ENCODE measurements at places on chromosomes 7 and 10.

- DNase-seq: no peak
Observed at GRCh38 chr7:157676456-157677255, 339.9 kb downstream of the DNAJB6 start.

DNA sequence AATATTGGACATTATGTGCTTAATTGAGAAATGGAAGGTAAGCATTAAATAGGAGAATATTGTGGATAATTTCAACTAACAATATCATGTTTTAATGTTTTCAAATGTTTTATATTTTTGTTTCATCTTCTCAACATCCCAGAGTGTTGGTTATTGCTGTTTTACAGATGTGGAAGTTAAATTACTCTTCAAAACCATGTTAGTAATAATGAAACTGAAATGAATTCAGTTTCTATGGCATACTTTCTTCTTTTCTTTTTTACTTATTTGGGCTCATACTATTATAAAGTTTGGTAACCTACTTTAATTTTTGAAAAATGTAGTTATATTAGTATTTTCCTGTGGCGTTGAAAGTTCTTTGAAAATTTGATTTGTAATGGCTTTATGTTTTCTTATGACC lies 4.2 kb downstream of the GLRX3 start:
- DNase-seq: peak; percentile 23

DNA sequence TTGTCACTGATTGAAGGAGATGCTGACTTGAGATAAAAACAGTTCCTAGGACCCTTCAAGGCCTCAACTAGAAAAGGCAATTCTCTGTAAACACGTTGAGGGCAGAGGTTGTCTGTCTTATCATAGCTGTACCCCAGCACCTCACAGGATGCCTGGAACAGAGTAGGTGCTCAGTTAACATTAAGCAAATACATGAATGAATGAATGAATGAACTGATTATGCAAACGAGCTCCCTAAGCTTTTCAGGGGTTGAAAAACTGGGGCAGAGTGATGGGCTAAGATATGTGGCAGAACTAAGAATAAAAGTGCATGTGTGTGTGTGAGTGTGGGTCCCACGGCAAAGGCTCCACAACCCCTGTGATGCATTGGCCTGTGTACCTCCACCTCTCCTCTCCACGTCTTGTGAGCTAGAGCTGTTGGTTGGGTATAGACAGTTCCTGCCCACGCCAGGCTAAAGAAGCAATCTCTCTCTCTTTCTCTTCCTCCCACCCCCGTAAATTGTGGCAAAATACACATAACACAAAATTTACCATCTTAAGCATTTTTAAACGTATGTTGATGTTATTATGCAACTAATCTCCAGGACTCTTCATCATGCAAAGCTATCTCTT lies 20.9 kb upstream of the SMC3 start:
- DNase-seq: peak; percentile 71

GRCh38 chr7:34755008-34755407 lies 97.0 kb downstream of the NPSR1 start:
- DNase-seq: no peak

DNA sequence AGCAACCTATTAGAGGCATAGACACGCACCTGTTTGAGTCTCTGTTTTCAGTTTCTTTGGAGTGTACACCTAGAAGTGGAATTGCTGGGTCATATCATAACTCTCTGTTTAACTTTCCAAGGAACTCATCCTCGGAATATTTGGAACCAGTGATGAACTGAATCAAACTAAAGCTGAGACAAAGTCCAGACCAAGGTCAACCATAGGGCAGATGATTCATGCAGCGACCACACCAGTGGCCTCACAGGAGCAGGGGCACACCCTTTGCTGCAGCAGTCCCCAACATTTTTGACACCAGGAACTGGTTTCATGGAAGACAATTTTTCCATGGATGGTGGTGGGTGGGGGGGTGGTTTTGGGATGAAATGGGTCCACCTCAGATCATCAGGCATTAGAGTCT lies 4.9 kb upstream of the OPTN start:
- no peak for DNase-seq

DNA sequence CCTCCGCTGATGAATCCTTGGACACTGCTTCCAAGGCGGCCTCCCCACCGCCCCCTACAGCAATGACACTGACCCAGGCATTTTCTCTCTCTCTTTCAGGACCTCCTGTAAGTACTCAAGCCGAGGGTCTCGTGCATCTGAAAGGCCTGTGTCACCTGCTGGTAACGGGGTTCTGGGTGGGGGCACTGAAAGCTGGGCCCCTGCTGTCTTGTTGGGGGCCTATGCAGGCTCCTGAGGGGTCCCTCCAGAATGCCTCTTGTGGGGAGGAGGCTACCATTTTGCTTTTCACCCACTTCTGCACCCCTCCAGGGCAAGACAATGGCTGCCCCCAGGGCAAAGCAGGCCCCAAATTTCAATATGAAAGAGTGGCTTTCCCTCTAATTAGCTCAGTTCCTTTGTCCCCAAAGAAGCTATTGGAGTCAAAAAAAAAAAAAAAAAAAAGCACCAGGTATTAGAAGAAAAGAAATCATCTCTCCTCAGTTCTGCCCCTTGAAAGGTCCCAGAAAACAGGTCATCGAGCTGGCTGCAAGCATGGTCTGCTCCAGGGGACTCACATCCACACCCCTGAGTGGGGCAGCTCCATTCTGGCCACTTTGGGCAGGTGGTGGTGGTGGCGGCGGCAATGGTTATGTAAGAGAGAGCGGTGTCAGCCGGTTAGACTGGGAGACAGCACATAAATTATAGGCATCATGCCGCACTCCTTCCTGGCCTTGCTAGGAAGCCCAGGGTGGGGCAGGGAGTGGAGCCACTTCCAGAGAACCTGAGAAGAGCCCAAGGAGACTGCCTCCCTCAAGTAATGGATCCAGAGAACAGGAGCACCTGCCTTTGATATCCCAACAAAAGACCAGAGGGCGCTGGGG lies 66.2 kb downstream of the COL13A1 start:
- no peak for DNase-seq

DNA sequence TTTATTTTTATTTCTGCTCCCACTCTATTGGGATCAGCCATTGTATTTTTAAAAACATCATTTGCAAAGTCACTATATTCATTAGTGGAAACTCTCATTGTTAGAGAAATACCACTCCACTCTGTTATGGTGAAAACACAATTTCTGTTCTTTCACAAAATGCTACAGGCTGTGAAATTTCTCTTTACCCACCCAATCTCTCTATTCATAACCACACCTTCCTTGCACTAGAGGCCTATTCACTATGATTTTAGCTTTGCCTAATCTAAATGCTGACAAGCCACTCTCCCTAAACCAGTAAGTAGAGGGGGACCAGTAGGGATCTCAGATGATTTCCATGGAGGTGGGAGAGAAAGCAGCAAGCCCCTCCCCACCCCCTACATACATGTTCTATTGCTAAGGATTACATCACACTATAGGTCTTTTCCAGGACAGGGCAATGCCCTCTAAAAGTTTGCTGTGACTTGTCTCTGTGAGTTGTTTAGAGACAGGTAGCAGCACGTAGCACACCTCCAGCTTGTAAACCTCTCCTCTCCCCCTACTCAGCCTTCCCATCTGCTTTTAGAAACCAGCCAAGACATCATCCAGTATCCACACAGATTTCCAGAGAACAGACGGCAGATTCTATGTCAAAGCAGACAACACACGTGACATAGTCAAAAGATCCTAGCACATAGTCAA lies 58.3 kb upstream of the PPP1R3C start:
- DNase-seq: no peak

DNA sequence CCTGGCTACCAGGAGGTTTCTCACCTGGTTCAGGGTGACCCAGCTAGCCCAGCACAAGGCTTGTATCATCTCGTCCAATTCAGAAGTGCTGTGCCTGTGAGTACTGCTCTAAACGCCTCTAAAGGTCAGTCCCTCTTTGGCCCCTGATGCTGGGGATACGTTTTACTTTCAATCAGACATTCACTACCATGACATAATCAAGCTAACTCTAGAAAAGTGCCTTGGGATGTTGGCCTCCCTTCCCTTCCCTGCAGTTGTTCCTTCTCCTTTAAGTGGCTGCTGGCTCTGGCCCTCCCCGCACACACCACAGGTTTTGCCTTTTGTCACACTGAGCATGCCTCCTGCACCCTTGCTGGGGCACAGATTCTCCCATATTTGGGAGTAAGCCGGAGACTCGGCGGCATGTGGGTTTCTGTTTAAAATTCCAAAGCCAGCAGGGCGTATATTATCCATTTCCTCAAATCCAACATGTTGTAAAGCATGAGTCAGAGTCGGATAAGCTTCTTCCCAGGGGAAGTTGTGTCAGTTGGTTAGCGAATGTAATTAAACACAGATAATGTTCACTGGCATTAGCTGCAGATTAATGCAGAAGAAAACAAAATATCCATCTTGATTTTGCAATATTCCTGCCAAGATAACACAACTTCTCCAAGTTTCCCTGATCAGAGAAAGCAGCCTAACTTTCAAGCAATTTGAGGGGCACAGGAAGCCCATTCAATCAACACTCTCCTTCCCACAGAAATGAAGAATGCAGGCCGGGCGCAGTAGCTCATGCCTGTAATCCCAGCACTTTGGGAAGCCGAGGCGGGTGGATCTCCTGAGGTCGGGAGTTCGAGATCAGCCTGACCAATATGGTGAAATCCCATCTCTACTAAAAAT lies 31.8 kb upstream of the VCL start:
- peak; percentile 66 for DNase-seq

- no peak for DNase-seq
Observed at GRCh38 chr7:69882269-69882668, 284.0 kb downstream of the AUTS2 start.

- DNase-seq: no peak
Observed at GRCh38 chr7:49523870-49524269, 249.6 kb upstream of the VWC2 start.

DNA sequence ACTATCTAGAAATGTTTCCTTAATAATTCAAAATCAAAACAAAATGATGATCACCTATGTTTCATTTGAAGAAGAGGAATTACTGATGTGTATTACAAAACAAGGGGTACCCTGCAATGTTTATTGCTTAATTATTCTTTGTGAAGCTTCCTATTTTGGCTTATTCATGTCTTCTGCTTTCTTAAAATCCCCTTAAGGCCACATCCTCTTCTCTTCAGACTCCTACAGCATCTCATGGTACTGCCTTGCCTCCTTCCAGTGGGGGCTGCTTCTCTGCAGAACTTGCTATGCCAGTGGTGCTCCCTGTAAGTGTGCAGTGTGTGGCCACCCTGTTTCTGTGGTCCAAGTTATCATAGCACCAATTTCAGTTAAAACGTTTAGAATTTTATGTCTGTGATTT lies 35.0 kb downstream of the CCDC146 start:
- DNase-seq: peak; percentile 85

DNA sequence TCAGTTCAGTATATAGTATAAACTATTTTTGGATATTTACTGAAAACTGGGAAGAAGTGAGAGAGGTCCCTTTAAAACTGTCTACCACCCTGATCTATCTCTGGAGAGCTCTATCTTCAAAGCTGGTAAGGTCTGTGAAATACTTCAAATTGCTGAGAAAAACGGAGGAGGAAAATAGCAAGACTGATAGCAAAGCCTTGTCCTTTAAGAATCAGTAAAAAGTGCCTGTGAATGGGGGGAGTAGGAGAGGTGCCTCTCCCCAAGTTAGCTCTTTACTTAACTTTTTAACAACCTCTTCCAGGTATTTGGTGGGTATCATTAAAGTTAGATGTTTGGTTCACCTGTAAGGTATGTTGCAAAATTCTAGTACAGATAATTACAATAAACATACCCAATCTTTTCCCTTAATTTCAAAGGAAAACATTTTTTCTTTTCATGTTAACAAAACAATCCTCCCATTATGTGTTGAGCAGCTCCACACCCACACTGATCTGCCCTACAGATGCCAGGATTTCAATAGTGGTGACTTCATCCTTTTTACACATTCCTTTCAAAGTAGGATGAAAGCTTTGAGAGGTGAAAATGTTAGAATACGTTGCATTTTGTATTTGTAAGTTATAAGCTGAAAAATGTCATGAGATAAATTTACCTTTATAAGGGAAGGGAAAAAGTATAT lies 149.2 kb downstream of the CRPPA start:
- no peak for DNase-seq

DNA sequence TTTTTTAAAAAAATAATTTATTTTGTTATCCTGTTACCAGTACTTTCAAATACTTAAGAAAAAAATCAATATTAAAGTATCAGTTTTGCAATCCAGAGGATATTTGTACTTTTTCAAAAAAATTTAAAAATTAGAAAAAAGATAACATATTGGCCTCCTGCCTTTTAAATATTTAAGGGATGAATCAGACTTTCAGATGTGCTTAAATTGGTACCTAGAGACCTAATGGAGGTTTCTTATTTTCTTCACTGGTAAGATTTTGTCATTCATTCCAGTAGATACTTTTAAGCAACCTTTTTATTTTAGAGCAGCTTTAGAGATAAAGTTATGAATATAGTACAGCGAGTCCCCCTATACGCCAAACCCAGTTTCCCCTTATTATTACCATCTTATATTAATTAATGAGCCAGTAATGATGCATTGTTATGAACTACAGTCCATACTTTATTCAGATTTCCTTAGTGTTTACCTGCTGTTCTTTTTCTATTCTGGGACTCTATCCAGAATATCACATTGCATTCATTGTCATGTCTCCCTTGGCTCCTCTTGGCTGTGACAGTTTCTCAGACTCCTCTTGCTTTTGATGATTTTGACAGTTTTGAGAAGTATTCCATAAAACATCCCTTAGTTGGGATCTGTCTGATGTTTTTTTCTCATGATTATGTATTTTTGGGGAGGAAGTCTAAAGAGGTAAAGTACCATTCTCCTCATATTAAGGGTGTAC lies 34.2 kb downstream of the BICC1 start:
- no peak for DNase-seq

GRCh38 chr10:60962946-60963345 lies 19.0 kb upstream of the RHOBTB1 start:
- DNase-seq: no peak

GRCh38 chr7:100185726-100186125 lies 8.0 kb downstream of the STAG3 start:
- DNase-seq: no peak

- no peak for DNase-seq
Observed at GRCh38 chr10:70123817-70124216, 8.8 kb downstream of the AIFM2 start.

DNA sequence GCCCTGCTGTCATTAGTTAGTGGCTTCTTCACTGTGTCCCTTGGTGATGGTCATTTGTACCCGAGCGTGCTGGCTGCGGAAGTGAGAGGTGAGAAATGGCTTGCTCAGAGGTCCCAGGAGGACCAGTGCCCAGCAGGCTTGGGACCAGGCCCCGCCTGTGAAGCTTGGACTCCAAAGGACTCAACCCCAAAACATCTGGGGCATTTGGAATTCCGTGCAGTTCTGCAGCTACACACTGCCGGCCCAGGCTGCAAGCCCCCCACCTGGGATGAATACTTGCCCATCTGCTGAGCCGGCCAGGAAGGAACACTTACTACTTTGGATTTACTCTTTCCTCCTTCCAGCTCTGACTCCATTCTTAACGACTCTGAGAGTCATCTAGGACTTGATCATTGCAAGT lies 18.0 kb downstream of the ECHDC3 start:
- no peak for DNase-seq

GRCh38 chr7:44288381-44288685 lies 37.1 kb downstream of the CAMK2B start:
- DNase-seq: no peak
